ENCODE measurements at places on chromosomes 6 and 20. TPM values are rescaled to one million over a fixed set of nuclear protein-coding genes. Genes with fewer than 3 reads are reported as not detected.
A peak's percentile ranks its signal among the peaks of the same experiment; 100 is the strongest.

GRCh38 chr6:89160331-89161092 lies 14.7 kb downstream of the PM20D2 start:
- DNase-seq, result no peak

Gene WFDC12
- not detected for total RNA-seq

DNA sequence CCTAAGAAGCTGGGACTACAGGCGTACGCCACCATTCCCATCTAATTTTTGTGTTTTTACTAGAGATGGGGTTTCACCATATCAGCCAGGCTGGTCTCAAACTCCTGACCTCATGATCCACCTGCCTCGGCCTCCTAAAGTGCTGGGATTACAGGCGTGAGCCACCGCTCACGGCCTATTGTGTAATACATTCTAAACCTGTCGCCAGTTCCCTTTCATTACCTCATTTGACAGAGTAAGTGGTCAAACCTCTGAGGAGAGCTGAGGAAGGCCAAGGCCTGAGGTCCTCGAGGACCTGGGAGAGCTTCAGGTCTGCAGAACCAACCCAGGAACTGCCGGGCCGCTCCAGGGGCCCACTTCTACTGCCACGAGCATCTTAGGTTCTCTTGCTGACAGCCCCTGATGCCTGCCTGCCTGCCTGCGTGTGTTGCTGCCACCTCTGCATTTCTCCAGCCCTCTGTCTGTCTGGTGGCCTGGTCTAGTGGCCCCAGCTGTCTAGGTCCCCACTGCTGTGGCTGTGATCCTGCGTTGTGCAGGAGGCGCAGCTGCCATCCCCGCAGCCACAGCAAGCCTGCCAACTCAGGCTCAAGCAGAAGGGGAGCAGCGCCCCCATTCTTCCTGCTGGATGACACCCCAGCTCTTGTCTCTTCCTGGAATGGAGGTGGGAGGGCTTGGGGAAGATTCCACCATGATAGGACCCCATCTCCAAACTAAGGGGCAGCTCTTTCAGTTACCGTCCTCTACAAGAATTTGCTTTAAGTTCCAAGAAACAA lies 45.3 kb downstream of the PRR18 start:
- no peak for DNase-seq

GRCh38 chr6:162670345-162670744 lies 57.2 kb downstream of the PRKN start:
- no peak for DNase-seq

GRCh38 chr6:151962246-151962846 lies 154.9 kb downstream of the ESR1 start:
- DNase-seq, result no peak

DNA sequence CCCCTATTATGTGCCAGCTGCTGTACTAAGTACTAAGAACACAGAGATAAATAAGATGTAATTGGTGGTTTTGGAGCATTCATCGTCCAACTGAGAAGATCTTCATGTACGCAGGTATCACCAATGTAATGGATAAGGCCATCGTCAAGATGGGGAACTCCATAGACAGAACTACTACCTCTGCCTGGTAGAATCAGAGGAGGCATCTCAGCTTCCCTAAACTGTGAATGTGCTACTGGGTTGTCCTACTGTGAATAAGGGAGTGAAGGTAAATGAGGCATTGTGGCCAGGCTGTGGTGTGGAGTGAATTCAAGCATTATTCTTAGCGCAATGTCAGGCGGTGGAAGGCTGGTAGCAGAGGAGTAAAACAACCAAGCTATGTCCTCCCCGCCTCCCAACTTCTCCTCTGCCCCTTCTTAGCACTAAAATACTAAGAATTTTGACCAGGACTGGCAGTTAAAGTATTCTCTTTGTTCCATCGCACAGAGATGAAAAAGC lies 68.2 kb downstream of the TBC1D7 start:
- DNase-seq, result no peak

Gene SIRPB2
- 0.62 TPM for total RNA-seq

DNA sequence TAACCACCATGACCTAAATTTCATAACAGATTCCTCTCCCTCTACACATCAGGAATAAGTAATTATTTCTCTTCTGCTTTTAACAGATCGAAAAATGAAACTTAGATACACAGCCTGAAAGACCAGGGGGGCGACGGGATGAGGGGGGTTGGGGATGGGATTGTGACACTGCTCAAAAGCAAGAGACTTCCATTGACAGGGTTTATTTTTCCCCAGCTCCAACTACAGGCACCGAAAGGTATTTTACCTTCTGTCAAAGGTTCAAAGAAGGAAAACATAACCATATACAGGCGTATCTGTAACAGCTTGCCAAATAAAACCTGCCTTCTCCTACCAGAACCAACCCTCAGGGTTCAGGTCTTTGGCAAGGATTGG lies 1.3 kb downstream of the EPHA7 start:
- DNase-seq, result no peak

Gene IL17F
- not detected for total RNA-seq

- peak; percentile 20 for DNase-seq
Measured at GRCh38 chr20:9068233-9068801, 570 bp upstream of the PLCB4 start.

Gene LAMA4
- 19.2 TPM for total RNA-seq

DNA sequence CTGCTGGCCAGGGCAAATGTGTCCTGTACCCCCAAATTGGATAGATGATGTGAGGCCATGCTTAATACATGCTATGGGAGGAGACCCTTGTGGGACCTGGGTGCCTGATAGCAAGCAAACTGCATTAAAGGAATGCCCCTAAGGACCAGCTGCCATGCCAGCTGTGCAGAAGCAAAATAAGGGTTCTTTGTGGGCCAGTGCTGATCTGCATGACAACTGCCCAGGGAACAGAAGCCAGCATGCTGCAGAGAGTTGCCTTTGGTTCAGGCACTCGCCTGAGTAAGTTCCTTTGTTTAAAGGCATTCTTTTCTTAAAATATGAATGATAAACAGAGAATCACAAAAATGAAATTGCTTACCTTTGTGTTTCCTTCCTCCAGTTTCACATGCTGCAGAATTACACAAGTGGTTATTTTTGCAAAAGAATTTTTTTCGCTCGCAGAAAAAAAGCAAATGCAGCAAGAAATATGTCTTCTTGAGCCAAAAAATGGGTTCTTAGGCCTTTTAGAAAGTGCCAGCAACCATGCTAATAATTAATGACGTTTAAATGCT lies 6.9 kb upstream of the SYNDIG1 start:
- peak; percentile 29 for DNase-seq

All from occipital lobe (tissue), 3 donors.